Stimulated activated CD8-positive, alpha-beta memory T cell treated with anti-CD3 and anti-CD28 coated beads, Interleukin-15, amount 100 ng/mL, for 24 hours (primary cell): ENCODE measurements at places on chromosomes 4 and X.

- DNase-seq = no peak
These were observed 62.2 kb upstream of the FRMPD4 start for GRCh38 chrX:12076046-12076445.

GRCh38 chr4:53647547-53647946 is 56.3 kb upstream of the LNX1 start:
- DNase-seq = no peak

DNA sequence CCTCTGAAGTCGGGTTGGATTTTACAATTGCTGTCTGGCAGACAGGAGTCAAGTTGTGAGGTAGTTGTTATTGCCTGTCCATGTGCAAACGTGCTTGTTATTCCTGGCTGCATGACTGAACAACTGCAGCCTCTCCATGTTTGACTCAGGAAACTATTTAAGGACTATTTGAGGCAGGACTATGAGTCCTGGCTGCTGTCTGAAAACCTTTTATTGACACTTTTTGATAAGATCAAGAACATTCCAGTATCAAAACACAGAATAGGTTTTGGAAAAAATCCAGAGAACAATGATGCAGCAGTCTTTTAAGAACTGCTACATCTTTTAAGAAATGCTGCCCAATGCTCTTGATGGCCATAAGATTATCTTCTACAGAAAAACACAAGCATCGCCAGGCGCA is 10.0 kb upstream of the SPRY1 start:
- DNase-seq = no peak

- no peak for DNase-seq
These were observed 138.3 kb downstream of the PCDH10 start for GRCh38 chr4:133287396-133287795.

DNA sequence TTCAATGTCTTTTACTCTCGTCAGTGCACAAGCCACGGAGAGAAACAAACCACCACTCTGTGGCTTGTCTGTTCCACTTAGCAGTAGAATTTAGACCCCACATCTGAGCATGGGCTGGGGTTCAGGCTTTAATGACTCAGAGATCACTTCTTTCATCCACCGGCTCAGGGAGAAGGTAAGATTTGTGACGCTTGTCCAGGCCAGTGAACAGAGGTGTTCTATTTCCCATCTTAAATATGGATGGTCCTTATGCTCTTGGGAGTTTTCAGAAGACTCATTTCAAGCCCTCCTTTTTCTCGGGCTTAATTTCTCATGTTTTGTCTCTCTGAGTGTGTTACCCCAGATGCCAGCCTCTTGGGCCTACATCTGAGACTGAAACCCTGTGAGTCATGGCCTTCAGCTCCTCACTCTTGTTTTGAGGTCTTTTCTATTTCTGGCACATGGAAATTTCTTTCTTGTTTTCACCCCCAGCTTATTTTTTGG is 127.4 kb upstream of the SFRP2 start:
- no peak for DNase-seq

GRCh38 chr4:87012265-87012953 is 77.6 kb downstream of the AFF1 start:
- no peak for DNase-seq

DNA sequence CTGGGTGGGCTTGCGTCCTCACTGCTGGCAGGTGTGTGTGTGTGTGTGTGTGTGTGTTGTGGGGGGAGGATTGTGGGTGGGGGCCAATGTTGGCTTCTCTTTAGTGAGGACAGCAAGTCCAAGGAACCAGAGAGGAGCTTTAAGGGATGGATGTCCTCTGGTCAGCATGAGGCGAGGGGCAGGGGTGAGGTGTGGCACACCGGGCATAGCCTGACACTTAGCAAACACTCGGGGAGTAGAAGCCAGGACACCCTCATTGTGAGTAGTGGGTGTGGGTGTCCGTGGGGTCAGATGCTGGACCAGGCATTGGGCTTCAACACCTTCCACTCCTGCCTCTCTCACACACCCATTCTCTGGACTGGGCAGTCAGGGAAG is 2.8 kb downstream of the SORCS2 start:
- no peak for DNase-seq

GRCh38 chr4:71009086-71009485 is 15.6 kb downstream of the DCK start:
- no peak for DNase-seq

DNA sequence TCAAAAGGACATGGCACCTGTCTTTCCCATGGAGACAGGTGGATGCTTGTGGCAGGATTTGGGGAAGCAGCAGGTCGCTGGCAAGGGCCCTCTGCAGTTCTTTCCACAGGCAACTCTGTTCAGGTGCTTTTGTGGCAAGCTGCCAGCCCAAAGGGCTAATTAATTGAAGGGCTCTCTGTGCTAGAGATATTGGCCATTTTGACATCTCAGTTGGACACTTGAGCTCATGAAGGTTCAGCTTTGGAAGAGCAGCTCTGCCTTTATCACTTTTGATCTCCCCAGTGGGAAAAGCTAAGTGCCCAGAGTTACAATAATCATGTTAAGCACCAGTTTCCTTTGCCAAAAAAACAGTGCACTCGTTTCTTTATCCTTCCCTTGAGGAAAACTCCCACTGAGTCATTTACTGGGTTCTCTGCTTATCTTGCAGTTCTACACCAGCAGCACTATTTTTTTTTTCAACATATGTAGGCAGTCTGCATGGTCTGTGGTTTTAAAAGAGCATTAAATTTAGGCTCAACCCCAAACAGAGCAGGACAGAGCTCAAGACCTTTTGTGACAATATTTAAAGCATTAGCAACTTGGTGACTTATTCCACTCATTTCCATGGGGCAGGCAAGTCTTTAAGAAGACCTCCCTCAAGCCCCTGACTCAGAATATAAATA is 336.4 kb upstream of the RASGEF1B start:
- no peak for DNase-seq
